Fibroblast of skin of right quadriceps (primary cell): ENCODE measurements at places on chromosomes 11 and 22.
A peak's percentile ranks its signal among the peaks of the same experiment; 100 is the strongest.

DNA sequence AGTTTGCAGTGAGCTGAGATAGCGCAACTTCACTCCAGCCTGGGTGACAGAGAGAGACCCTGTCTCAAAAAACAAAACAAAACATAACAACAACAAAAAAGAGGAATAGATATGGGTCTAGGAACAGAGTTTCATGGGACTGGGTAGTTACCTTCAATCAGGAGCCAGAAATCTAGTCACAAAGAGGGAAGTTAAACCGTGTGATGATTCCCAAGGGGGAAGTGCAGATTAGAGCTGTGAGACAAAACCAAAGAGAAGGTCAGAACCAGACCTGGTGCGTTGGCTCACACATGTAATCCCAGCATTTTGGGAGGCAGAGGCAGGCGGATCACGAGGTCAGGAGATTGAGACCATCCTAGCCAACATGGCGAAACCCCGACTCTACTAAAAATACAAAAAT is 42.1 kb upstream of the LARGE1 start:
- DNase-seq = no peak

GRCh38 chr22:28129319-28129962 is 210.4 kb upstream of the PITPNB start:
- no peak for DNase-seq

DNA sequence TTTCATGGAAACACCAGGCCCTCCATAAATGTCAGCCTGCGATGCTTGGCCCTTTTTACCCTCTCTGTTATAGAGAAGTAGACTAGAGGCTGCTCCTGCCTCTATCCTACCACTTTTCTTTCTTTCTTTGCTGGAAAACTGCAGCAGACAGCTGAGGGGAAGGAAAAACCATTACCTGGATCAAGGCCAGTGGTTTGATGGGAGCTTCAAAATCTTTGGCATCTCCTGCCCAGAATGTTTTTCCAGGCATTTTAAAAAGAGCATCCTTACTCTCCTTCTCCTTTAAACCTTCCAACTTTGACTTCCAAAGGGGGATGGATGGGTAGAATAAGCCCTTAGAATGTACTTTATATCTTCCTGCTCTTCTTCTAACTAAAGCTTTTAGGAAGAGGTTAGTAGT is 44.9 kb downstream of the EXT2 start:
- no peak for DNase-seq

GRCh38 chr11:74255741-74256375 is 55.6 kb downstream of the P4HA3 start:
- peak; percentile 65 for DNase-seq

DNA sequence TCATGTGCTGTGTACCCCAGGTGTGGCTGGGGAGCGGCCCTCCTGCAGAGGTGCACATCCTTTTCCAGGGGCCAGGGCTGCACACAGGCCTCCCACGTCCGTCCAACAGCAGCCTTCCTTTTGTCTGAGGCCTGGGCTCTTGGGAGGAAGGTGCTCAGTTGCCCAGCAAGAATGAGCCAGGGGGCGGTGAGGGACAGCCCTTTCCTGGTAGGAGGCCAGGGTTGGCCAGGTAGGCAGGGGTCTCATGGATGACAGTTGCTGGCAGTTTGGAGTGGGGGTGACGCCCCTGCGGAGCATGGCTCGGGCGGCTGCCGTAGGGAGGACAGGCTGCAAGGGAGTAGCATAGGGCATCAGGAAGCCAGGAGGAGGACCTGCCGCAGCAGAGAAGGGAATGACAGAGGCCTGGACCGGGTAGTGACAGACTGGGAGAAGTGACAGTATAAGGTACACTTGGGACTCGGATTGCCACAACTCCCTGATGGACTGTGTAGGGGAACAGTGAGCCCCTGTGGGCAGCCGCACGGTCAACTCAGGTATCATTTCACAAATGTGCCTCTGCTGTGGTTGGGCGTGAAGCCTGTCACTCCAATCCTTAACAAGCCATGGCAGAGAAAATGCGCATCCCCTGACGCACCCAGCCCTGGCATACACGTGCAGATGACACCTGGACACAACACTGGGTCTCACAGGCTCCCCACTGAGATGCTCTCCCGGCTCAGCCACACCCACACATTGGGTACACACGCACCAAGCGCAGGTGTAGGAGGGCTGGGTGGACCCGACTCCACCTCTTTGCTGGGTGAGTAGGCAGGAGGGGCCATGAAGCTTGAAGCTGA is 79.7 kb downstream of the DGCR2 start:
- no peak for DNase-seq

DNA sequence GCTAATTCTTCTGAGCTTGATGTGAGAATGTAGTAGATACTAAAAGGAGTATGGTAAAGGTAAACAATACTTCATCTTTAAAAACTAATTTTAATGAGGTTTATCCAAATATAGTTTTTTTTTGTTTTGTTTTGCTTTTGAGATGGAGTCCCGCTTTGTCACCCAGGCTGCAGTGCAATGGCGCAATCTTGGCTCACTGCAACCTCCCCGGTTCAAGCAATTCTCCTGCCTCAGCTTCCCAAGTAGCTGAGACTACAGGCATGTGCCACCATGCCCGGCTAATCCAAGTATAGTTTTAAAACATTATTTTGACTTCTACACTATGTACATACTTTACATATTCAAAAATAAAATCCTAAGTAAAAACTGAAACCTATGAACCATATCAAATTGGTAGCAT is 4.1 kb downstream of the ZBTB44 start:
- no peak for DNase-seq

- no peak for DNase-seq
Measured at GRCh38 chr11:11218629-11218986, 134.4 kb downstream of the CSNK2A3 start.

DNA sequence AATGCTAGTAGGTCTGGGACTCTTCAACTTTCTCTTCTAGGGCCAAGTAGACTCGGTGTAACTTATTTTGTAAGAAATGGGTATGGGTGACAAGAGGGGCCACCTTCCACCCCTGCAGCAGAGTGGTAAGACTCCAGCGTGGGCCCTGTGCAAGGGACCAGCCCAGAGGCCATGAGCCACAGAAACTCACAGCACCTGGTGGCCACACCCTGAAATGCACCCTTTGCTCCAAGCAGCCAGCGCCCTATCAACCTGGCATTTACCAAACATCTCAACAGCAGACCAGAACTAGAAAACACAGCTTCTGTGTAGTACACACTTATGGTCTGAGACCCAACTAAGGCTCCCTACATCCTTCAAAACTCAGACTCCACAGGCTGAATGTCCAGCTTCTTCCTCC is 5.7 kb downstream of the CDCA5 start:
- peak; percentile 13 for DNase-seq

DNA sequence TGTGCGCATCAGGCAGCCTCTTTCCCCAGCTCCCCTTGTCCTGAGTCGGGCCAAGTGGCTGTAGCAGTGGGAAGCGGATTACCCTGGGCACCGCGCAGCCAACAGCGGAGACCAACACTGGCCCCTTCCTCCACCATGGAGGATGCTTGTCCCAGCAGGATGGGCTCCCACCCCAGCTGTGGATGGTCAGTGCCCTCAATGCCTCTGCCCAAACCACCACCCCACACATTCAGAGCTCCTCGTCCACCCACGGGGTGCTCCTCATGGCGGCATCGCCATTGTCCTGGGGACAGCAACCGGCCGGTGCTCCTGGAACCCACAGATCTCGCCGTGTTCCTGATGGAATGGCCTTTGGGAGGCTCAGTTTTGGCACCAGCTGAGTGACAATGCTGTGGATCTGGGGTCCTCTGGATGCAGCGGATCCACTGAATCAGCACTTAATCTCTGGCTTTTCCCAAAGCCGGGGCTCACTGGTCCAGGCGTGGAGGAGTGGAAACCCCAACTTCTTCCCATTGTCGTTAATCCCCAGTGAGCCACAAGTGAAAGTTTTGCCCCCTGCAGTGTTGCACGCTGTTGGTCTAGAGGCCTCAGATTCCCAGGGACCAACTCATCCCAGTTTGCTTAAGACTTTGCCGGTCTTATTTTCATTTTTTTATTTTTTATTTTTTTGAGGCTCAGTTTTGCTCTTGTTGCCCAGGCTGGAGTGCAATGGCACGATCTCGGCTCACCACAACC is 4.1 kb upstream of the B4GALNT4 start:
- no peak for DNase-seq

GRCh38 chr11:44030996-44031395 is 16.8 kb upstream of the ACCSL start:
- DNase-seq = no peak

DNA sequence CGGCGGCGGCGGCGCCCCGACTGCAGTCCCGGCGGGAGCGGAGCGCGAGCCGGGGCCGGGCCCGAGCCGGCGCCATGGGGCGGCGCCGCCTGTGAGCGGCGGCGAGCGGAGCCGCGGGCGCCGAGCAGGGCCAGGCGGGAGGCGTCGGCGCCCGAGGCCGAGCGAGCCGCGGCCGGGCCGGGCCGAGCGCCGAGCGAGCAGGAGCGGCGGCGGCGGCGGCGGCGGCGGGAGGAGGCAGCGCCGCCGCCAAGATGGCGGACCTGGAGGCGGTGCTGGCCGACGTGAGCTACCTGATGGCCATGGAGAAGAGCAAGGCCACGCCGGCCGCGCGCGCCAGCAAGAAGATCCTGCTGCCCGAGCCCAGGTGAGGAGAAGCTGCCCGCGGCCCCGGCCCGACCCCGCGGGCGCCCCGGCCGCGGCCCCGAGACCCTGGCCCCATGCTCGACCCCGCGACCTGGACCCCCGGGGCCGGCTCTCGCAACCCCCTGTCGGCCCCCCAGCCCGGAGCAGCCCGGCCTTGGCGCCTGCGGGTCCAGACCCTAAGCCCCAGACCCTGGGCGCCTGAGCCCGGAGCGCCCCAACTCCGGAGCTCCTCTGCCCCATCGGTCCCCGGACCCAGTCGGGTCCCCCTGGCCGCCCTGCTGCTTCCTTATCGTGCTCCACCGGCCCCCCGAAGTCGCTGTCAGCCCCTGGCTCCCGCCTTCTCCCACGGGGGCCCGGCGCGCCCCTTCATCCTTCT is at the start of gene GRK2:
GRK2 (plus strand) TSS at position 25 of the 739 bp plus-strand sequence; CDS start at position 252, 227 bp downstream.
- DNase-seq = peak; percentile 35

DNA sequence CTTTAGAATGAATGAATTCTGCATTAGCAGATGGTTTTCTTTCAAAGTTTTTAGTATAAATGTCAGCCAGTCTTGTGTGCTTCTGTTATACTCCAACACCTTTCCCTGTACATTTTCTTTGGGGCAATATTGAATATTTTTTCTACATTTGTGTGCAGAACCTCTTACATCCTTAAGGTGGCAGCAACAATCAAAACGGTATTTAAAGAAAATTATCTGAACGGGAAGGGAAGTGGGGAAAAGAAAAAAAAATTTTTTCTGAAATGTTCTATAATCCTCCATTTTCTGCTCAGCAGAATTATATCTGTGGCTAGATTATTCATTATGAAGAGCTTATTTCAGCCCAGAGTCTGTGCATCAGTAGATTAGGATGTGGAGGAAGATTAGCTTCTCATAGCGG is 347.3 kb upstream of the RAG2 start:
- no peak for DNase-seq

DNA sequence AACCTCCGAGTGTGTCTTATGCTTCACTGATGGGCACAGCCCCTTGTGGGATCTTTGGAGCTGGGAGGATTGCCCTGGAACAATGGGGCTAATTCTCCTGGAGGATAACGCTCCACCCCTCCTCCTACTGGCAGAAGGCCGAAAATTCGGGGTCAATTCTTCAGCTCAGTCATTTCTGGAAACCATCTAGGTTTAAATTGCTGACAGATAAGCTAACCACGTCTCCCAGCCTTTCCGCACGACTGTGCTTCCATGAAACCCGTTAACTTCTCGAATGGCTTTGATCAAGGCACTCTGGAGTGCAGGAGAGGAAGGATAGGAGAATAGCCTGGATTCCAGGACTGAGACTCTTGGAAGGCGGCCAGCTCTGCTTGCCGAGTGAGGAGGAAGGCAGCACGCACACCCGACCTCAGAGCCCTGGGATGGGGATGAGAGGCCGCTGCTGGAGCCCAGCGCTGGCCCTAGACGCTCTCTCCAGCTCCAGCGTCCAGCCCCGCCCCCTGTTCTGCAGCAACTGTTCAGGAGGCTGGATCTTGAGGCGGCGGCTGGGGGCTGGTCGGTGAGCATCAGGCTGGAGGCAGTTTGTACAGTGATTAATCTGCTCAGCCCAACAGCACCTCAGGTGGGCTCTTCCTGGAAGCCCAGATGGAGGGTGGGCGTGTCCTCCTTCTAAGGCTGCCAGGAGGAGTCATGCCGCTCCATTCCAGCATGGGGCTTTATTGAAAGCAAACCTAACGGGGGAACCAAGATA is 176.7 kb upstream of the NCAM1 start:
- peak; percentile 92 for DNase-seq

DNA sequence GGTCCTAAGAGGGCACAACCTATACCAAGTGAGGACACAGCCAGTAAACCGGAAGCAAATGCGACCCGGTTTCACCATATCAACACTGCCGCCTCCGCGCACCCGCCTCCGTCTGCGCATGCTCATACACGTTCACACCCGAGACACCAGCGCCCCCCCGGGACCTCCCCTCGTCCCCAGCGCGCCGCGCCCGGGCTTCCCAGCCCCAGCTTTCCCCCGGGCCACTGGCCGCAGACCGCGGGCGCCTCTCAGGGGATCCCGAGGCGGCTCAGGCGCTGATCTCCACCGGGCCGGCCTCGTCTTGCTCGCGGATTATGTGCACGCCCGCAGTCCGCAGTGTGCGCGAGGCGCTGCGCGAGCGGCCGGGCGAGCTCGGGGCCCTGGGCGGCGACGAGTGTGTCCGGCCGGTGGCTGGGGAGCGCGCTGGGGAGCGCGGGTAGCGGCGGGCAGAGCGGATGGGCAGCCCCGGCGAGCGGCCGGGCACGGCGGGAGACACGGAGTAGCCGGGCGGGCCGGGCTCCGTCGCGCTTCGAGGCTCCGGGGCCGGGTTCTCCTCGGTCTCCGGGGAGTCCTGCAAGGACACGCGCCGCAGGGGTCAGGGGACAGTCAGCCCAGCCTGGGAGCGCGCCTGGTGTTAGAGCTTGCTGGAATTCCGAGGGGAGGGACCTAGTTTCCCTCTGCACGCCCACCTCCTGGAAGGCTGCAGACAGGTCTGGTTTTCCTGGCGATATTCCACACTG is 2.0 kb downstream of the HEPN1 start:
- peak; percentile 74 for DNase-seq
